ENCODE measurements at places on chromosomes 3 and 15.

- DNase-seq: no peak
Measured at GRCh38 chr3:160576621-160577020, 11.2 kb upstream of the KPNA4 start.

GRCh38 chr3:174651951-174652350 is 207.2 kb upstream of the NAALADL2 start:
- DNase-seq: no peak

- no peak for DNase-seq
Measured at GRCh38 chr3:46546896-46547440, 19.1 kb downstream of the LRRC2 start.

DNA sequence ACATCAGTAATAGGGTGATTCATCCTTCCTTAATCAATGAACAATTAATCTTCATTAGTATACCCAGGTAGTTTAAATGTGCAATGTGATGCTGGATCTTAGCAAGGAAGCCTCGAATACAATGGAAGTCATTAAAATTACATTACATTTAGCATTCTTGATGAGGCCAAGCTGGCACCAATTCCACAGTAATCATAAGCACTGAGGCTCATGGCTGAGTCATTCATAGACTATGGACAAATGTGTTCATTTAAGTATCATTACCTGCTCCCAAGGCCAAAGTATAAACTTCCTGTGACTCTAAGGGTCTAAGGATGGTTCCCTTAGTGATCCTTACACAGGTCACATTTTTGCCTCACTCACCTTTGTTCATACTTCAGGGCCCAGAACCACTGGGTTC is 266.4 kb upstream of the CDIN1 start:
- DNase-seq: no peak

GRCh38 chr3:71903112-71903495 is 118.2 kb upstream of the PROK2 start:
- no peak for DNase-seq

GRCh38 chr3:135539854-135540253 is 425.7 kb upstream of the PPP2R3A start:
- no peak for DNase-seq

DNA sequence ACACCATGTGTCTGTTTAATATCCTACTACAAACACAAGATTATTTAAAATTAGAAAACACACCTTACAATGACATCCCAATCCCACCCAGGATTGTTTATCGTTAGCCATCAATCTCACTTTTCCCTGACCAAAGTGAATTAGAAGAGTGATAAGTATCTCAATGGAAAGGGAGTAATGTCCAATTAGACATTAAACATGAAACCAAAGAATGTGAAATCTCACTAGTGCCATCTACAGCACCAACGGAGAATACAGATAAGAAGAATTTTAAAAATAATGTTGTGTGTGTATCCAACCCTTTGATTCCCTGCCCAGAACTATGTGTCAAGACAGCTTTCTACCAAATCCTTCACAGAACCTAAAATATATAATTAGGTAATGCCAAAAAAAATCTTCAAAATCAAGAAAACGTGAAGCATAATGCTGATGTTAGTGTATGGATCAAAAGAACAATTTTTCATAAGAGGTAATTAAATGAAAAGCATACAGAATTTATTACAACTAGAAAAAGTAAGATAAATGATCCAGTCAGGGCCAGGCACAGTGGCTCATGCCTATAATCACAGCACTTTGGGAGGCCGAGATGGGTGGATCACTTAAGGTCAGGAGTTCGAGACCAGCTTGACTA is 64.2 kb downstream of the SCAPER start:
- DNase-seq: no peak

GRCh38 chr15:84766461-84767035 is 18.2 kb downstream of the ZNF592 start:
- no peak for DNase-seq
